Omental fat pad (tissue), 4 donors: ENCODE measurements at places on chromosomes 4 and X. TPM values are rescaled to one million over a fixed set of nuclear protein-coding genes. Genes with fewer than 3 reads are reported as not detected.

DIPK2B gene
- total RNA-seq: 99.9 TPM

GPRASP2 gene
- total RNA-seq: 8.5 TPM

ERCC6L gene
- 0.19 TPM for total RNA-seq

TAF7L gene
- total RNA-seq: not detected

DNA sequence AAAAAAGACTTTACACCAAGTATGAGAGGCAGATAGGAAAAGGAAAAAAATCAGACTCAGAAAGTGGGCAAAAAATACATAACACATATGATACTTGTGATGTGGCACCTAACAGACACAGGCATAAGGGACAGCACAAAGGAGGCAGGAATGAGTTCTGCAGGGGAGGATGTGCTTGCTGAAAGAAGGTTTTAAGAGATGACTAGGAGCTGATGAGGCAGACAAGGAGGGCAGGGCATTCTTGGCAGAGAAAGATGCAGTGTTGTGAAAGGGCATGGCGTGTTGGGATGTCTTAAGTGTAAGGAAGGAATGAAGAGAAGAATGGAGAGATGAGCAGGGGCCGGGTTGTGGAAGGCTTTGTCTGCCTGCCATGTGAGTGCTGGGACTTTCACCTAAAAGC lies 49.7 kb upstream of the TMEM154 start:
- DNase-seq: no peak

- DNase-seq: no peak
Observed at GRCh38 chr4:133316909-133317308, 167.8 kb downstream of the PCDH10 start.

GRCh38 chr4:10140866-10141759 lies 24.5 kb upstream of the WDR1 start:
- no peak for DNase-seq

DNA sequence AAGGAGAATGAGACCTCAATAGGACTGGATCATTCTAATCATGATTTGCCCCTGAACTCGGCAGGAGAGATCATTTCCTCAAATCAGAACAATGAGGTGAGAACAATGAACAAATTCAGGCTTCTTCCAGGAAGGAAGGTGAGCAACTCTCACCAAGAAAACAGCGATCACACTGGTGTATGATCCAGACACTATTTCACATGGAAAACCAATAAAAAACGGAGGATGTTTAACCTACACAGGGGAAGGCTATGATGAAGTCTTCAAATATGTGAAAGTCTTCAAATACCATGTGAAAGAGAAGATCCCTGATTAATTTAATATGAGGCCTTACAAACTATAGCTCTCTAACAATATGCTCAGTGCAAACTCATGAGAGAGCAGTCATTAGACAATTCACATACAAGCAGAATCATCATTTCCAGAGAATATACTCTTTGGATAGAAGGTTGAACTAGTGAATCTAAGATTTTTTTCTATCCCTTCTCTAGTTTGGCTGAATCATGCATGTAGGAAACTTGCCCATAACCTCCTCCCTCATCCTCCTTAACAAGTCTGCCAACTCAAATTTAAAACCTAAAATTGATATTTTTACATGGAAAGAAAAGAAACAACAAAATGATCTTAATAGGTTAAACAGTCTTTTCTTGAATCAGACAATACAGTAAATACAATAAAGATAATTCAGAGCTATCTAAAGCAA lies 122.5 kb downstream of the ADAMTS3 start:
- no peak for DNase-seq

DNA sequence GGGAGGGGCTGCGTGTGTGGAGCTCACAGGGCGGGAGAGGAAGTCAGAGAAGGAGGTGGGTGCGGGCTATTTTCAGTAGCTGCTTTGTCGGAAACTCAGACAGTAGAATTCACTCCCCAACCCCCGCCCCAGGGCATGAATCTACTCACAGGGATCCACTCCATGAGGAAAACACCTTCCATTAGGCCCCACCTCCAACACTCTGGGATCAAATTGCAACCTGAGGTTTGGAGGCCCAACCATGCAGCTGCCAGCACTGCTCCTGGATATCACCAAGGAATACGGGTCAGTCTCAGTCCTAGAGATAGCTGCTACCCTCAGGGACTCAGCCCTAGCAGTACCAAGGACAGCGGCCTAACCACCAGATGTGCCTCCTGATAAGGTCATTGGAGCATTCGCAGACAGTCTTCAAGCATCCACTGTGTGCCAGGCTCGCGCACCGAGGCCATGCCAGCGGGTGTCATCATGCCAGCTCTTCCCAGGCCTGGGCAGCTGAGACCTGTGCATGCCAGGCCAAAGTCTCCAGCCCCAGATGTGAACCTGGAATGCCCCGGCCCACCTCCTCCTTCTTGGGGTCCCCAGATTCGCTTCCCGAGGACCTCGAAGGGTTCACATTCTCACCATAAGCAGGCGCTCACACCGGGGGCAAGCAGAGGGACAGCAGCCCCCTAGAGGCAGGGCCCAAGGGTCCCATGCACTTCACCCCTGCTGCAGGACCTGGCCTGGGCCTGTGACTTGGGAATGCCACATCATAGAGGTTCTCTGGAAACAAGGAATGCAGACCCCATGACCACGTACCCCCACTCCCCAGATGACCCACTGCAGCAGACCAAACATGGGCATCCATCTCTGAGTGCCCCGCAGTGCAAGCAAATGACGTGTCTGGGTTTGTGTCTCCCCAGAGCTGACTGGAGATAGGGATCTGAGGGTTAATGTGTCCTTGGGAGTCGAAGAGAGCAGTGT lies 102.3 kb downstream of the ADRA2C start:
- DNase-seq: no peak

- DNase-seq: no peak
Observed at GRCh38 chrX:118360429-118361125, 14.7 kb downstream of the WDR44 start.

DNA sequence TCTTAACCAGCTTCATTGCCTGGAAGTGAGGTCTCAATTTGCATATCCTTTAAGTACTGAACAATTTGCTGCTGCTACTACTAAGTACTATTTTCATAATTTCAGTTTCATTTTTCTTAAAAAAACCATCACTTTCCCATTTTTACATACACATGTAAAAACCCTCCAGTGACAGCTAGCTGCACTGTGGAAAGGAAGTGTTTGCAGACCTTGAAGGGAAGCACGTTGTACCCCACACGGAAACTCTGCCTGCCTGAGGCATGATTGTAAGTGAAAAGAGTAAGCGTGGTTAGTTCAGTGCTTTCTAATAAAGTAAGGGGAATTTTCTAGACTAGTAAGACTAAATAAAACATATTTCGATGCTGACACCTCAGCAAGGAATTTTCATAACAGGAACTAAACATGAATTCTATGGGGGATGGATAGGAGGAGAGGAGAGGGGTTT lies 103.6 kb downstream of the RAPGEF2 start:
- no peak for DNase-seq

- DNase-seq: no peak
Observed at GRCh38 chr4:182575225-182575624, 332.0 kb downstream of the TENM3 start.

DNA sequence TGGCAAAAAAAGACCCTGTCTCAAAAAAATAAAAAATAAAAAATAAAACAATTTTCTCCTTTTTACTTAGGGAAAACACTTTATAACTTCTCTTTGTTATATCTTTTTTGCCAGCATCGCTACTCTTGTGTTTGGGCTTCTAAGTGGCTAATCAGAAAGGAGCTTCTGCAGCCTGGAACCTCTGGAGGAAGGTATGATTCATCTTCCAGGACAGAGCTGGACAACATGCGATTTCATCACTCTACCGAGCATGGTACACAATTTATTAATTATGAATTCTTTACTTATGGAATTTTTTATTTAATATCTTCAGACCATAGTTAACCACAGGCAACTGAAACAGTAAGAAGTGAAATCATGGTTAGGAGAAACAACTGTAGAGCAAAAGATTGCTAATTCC lies 1254.3 kb upstream of the AGA start:
- no peak for DNase-seq

GRCh38 chr4:184751585-184751956 lies 17.7 kb upstream of the CENPU start:
- no peak for DNase-seq

DNA sequence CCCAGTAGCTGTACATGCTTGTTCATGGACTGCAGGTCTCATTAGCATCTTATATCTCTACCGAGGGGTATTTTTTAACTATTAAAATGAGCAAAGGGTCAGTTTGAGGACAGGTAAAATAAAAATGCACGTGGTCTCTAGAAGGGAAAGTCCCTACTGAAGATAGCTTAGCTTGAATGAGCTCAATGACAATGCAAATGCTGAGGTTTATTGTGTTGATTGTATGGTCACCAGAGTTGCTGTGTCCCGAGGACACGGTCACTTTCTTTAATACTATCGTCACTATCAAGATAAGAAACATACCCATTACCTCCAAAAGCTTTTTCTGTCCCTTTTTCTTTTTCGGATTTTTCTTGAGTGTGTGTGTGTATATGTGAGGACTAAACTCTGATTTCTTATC lies 250.5 kb upstream of the PRKX start:
- no peak for DNase-seq
